CD4-positive, alpha-beta T cell treated with Interleukin-2 at 100 ng/mL for 4 hours (primary cell): ENCODE measurements at places on chromosomes 13 and 19.

DNA sequence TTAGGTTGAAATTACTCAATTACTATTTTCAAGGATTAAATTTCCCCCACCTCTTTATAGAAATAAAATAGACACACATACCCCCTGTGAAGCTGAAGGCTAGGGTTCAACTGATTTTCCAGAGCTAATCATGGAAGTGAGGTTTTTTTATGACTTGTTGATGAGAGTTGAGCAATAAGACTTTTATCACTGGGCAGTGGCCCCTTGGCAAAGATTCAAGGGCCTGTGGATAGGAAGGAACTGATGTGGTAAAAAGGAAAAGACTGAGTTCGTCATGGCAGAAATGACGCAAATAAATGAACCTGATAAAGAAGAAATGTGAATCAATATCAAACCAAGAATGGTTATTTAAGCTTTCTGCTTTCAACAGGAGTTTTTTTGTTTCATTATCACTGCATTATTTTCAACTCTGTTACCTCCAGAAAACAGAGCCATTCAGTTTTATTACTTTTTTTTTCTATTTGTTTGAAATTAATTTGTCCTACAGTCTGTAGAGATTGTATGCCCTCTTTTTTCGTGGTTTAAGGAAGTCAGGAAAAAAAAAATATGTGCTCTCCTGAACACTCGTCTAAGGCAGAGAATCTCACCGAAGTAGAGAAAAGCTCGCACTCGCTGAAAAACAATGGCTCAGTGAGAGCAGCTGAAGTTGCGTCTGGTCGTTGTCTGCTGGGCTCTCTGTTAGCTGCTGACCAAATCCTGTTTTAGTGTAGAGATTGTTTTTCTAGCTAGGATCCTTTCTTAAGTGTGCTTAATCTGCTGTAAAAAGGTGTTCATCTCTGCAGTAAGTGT is 38.9 kb downstream of the STOML3 start:
- DNase-seq, result no peak

GRCh38 chr19:48591021-48591420 is 15.5 kb upstream of the SPACA4 start:
- no peak for DNase-seq

GRCh38 chr13:79660361-79660760 is 179.4 kb downstream of the NDFIP2 start:
- no peak for DNase-seq

DNA sequence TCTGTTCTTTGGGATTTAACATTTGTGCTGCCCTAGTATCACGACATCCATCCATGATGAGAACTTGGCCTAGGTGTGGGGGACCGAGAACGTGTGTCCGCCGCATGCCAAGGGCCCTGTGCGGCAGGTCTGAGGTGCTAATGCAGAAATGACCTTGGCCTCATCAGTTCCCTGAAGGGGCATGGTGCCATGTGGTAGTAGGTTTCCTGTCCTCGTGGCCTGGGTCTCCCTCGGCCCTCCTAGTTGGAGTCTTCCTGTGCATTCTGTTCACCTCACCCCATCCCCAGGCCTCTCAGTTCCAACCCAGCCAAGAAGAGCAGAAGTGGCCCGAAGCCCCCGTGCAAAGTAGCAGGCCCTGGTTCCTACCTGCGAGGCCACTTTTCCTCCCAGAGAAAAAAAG is 59.8 kb downstream of the GGACT start:
- no peak for DNase-seq

- DNase-seq, result no peak
Measured at GRCh38 chr13:39020853-39021462, 16.9 kb downstream of the PROSER1 start.

GRCh38 chr13:46908501-46908900 is 11.6 kb upstream of the HTR2A start:
- DNase-seq, result no peak

DNA sequence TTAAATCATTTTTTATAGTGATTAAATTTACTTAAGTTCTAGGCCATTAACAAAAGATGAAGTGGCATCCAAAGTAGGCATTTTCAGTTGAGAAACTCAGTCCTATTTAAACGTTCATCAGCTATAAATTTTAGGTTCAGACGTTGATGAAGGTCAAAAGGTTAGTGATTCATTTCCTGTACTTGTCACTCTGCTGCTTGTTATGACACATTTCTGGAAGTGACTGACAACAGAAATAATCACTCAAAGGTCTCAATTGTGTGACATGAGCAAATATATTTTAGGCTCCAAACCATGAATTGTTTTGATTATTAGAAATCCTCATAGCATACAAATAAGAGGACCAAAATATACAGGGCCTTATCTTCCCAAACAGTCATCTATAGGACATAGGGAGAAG is 10.3 kb upstream of the EDNRB start:
- DNase-seq, result no peak

GRCh38 chr19:1862424-1863327 is 703 bp downstream of the KLF16 start:
- DNase-seq, result no peak

DNA sequence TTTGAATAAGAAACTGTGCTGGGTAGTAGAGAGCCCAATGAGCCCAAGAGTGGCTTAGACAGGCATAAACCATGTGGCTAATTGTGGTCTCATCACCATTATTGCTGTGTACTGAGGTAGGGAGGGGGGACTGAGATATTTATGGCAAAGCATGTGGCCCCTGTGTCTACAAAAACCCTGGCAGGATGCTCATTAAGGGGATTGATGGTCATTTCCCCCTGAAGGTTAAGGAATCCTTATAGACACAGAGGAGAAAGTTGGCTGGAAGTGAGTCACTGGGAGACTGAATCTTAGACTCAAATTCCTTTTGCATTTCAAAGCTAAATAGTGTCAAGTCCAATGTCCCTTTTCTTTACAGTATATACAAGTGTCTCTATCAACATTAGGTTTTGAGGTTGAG is 9.8 kb upstream of the DACT3 start:
- DNase-seq, result no peak

- no peak for DNase-seq
Measured at GRCh38 chr19:51521781-51522180, 9.7 kb downstream of the SIGLEC6 start.

DNA sequence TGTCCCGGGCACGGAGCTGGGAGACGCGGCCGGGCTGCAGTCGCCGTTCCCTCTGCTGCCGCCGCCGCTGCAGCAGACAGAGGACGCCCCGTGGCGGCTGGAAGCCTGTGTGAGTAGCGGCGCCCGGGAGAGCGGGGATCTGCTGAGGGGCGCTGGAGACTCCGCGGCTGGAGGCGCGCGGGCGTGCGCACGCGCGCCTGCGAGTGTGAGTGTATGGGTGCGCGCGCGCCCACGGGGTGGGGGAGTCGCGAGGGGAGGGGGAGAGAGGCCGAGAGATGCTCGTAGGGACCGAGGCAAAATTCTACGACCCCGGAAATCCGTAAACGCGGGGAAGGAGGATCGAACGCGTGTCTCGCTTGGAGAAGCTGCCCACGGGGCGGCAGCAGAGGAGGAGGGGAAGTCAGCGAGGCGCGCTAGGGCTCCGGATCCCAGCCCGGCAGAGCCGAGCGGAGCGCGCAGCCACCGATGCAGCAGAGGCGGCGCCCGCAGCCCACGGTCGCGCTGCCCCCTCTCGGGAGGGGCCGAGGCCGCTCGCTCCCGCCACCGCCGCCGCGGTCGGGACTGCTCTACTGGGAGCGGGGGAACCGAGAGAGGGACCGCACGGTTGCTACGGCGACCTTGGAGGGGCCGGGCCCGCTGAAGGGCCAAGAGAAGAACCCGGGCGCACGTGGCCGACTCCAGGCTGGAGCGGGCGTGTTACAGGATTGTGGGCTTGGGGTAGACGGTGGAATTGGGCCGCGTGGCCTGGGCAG is at the start of gene ENOX1:
Gene ENOX1, minus strand, starts transcription at position 207 of the 752 bp plus-strand sequence.
- DNase-seq, result no peak

DNA sequence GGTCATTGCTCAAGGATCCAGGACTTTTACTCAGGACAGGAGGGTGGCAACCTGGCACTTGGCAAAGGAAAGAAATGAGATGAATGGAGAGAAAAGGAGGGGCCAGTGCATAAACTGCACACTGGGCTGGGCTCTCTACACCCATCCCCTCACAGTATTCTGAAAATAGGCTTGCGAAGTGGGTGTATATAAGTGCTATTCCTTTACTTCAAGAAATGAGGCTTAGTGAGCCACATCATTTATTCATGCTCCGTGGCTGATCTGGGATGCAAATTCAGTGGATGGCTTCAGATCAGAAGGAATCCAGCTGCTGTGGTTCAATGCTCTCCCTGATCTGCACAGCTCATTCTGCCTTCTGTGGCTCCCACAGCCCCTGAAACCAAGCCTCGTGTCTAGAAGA is 297.7 kb downstream of the UQCRFS1 start:
- DNase-seq, result no peak

- DNase-seq, result no peak
Measured at GRCh38 chr13:36915896-36916640, 4.0 kb downstream of the SMAD9 start.
